ENCODE measurements at places on chromosomes 6 and 20.

- no peak for DNase-seq
Measured at GRCh38 chr6:118509009-118509617, 39.0 kb upstream of the PLN start.

GRCh38 chr20:24823176-24823784 is 125.8 kb upstream of the CST7 start:
- DNase-seq, result peak; percentile 38

DNA sequence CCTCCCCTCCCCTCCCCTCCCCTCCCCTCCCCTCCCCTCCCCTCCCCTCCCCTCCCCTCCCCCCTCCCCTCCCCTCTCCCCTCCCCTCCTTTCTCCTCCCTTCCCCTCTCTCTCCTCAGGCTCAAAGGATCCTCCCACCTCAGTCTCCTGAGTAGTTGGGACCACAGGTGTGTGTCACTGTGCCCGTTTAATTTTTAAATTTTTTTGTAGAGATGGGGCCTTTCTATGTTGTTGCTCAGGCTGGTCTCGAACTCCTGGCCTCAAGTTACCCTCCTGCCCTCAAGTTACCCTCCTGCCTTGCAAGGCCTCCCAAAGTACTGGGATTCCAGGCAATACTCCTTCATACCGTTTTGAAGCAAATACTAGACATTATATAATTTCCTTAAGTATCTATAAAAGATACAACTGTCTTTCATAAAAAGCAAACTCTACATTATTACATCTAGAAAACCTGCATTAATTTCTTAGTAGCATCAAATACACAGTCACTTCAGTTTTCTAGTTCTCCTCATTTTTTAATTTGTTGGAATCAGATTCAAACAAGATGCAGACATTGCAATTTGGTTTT is 39.8 kb downstream of the NCOA3 start:
- DNase-seq, result no peak

DNA sequence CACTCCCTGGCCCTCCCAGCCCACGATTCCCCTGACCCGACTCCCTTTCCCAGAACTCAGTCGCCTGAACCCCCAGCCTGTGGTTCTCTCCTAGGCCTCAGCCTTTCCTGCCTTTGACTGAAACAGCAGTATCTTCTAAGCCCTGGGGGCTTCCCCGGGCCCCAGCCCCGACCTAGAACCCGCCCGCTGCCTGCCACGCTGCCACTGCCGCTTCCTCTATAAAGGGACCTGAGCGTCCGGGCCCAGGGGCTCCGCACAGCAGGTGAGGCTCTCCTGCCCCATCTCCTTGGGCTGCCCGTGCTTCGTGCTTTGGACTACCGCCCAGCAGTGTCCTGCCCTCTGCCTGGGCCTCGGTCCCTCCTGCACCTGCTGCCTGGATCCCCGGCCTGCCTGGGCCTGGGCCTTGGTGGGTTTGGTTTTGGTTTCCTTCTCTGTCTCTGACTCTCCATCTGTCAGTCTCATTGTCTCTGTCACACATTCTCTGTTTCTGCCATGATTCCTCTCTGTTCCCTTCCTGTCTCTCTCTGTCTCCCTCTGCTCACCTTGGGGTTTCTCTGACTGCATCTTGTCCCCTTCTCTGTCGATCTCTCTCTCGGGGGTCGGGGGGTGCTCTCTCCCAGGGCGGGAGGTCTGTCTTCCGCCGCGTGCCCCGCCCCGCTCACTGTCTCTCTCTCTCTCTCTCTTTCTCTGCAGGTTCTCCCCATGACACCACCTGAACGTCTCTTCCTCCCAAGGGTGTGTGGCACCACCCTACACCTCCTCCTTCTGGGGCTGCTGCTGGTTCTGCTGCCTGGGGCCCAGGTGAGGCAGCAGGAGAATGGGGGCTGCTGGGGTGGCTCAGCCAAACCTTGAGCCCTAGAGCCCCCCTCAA is at the start of gene LTA:
TSS of gene LTA (plus strand) at position 249 of the 871 bp plus-strand sequence. CDS start at position 703, 454 bp downstream.
- peak; percentile 92 for DNase-seq

DNA sequence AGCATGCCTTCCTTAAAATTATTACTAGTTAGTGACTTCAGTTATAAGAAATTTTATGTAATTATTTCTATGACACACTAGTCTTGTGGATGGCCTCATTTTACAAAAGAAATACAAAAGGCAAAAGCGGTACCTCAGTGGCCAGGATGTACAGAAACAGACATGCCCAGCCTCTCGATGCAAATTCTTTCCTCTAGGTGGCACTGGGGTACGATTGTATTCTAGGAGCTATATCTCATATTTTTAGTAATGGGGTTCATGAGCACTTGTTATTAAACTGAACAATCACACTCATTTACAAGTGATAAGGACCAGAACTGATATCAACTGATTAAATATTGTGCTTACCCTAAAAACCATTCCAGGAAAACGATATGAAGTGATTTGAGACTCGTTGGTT is 59.8 kb downstream of the SOD2 start:
- DNase-seq, result no peak

DNA sequence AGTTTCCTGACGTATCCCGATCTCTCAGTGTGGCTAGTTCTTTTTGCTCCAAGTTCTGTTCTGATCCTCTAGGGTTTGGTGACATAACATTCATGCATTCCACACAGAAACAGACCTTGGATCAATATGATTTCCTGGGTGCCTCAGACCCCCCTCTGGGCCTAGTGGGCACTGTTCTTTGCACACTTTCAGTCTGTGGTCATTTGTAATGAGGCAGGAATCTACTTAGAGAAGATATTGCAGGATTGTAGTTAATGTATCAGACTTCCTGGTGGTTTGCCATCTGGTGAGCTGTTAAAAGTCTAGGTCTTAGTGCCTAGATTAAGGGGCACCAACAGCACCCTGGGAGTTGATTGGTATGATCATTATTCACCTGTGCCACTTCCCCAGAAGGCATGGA is 7.5 kb downstream of the BEND6 start:
- DNase-seq, result no peak

GRCh38 chr20:3802524-3803239 is 6.6 kb downstream of the CDC25B start:
- no peak for DNase-seq

DNA sequence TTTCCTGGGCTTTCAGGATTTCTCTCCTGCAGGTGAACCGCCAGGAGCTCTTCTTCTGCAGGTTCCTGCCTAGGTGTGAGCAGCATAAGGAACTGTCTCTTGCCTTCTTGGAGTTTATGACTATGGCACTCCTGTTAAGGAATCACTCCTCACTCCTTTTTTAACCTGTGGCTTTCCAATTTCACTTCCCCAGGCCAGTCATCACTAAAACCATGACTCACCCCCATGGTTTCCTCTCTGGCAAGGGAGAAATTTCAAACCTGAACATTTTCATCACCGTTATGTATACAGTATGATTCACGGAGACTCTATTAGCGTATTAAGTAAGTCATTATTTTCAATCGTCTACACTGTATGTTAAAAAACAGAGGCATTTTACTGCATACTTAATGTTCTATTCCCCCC is 78.2 kb upstream of the ARID1B start:
- no peak for DNase-seq

GRCh38 chr6:91105532-91105931 is 518.7 kb upstream of the MAP3K7 start:
- no peak for DNase-seq

DNA sequence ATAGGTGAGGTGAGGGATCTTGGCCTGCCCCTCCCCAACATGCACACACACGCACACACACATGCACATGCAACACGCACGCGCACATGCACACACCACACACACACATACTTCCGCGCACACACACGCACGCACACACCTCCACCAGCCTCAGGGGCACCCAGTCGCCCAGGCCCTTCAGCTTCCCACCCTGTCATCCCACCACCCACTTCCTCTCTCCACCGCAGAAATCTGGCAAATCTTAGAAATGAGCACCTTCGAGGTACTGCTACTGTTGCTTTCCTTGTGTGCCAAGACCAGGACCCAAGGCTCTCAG is 1.2 kb downstream of the SPDEF start:
- no peak for DNase-seq

GRCh38 chr6:118992186-118992795 is 57.3 kb upstream of the MCM9 start:
- DNase-seq, result no peak

GRCh38 chr6:4316867-4317400 is 181.6 kb upstream of the ECI2 start:
- DNase-seq, result no peak

DNA sequence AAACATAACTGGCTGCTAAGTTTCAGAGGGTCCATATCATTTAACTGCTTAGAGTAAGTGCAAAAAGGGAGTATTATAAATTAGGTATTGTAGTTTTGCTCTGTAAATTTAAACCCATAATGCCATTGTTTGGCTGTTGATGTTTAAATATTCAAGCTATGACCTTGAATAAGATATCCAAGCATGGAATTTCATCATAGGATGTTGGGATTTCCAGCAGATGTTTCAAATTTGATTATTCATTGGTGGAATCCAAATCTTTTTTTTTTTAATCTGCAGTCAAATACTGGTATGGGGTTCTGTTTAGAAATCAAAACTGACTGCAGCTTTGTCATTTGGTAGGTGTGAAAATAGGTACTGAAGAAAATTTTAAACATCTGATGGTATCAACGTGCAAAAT is 161.0 kb downstream of the KHDC1L start:
- no peak for DNase-seq

DNA sequence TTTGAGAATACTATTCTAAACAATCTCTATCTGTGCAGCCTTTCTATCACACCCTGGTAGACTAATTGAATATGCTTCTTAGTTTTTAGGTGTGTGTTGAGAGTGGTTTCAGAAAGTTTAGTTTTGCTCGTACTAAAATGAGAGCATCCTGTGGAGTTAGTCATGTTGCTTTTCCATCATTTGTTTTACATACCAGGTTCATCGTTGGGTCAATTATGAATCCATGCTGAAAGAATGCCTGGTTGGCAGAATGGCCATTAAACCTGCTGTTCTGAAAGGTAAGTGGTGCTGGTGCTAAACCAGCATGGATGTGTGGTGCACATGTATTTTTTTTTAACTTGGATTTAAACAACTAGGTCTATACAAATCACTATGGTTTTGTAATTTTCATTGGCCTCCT is 49.3 kb downstream of the CYB5R4 start:
- DNase-seq, result no peak

DNA sequence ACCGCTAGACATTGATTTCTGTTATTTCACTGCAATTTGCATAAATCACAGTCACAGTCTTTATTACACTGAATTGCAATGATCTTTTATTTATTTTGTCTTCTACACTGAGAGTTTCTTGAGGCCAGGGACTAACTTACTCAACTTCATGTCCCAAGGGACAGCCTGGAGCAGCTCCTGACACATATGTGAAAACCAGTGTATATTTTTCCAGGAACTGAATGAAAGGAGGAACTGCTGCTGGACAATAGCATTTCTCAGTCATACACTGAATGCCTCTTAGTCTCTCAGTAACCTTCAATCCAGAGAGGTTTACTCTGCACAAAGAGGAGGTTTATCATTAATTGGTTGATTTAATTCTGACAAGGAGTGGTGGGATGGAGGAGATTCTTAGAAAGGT is 5.9 kb downstream of the F13A1 start:
- no peak for DNase-seq

GRCh38 chr6:692356-692851 is 535 bp downstream of the EXOC2 start:
- DNase-seq, result peak; percentile 93

DNA sequence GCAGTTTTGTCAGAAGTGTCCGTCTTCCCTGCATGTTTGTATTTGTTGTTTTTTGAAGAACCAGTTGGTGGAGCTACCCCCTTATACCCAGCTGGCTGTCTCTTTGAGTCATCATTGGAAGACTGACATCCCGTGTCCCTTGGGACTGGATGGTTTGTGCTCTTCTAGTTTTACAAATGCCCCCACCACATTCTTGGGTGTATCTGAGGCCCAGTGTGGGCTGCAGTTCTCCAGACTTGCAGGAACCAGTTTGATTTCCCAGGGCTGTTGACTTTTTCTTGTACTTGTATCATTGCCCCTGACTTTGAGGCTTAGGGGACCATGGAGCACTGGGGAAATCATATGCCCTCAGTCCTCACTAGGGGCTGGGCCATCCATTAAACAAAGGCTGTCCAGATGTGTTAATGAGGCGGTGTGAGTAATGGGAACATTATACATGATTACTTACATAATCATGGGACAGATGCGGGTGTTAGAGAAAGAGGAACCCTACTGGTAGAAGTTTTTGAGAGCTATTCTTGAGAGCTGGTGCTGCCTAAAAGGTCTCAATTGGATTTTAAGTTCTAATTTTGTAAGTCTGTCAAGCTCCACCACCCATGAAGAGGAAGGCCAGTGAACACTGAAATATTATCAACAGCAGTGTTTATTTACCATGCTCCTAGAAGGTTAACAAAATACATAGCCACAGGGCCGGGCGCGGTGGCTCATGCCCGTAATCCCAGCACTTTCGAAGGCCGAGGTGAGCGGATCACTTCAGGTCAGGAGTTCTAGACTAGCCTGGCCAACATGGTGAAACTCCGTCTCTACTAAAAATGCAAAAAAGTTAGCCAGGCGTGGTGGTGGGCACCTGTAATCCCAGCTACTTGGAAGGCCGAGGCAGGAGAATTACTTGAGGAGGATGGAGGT is 8.5 kb downstream of the JARID2 start:
- no peak for DNase-seq

- DNase-seq, result no peak
Measured at GRCh38 chr6:127058936-127059335, 59.5 kb upstream of the RSPO3 start.

DNA sequence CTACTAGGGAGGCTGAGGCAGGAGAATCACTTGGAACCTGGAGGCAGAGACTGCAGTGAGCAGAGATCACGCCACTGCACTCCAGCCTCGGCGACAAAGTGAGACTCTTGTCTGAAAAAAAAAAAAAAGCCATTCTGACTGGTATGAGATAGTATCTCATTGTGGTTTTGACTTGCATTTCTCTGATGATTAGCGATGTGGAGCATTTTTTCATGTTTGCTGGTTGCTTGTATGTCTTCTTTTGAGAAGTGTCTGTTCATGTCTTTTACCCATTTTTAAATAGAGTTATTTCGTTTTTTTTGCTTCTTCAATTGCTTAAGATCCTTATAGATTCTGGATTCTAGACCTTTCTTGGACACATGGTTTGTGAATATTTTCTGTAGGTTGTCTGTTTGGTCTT is 103.5 kb upstream of the SIM1 start:
- DNase-seq, result no peak

GRCh38 chr20:4593149-4593525 is 128.6 kb upstream of the PRND start:
- no peak for DNase-seq
